ENCODE measurements at places on chromosomes 5 and 9.

GRCh38 chr5:128633901-128634300 is 95.9 kb upstream of the FBN2 start:
- DNase-seq, result no peak

GRCh38 chr5:167152561-167152960 is 1138.9 kb upstream of the WWC1 start:
- DNase-seq, result no peak

- DNase-seq, result no peak
Observed at GRCh38 chr5:120504057-120504456, 40.0 kb downstream of the PRR16 start.

- no peak for DNase-seq
Observed at GRCh38 chr5:124648902-124649467, 97.5 kb downstream of the ZNF608 start.

DNA sequence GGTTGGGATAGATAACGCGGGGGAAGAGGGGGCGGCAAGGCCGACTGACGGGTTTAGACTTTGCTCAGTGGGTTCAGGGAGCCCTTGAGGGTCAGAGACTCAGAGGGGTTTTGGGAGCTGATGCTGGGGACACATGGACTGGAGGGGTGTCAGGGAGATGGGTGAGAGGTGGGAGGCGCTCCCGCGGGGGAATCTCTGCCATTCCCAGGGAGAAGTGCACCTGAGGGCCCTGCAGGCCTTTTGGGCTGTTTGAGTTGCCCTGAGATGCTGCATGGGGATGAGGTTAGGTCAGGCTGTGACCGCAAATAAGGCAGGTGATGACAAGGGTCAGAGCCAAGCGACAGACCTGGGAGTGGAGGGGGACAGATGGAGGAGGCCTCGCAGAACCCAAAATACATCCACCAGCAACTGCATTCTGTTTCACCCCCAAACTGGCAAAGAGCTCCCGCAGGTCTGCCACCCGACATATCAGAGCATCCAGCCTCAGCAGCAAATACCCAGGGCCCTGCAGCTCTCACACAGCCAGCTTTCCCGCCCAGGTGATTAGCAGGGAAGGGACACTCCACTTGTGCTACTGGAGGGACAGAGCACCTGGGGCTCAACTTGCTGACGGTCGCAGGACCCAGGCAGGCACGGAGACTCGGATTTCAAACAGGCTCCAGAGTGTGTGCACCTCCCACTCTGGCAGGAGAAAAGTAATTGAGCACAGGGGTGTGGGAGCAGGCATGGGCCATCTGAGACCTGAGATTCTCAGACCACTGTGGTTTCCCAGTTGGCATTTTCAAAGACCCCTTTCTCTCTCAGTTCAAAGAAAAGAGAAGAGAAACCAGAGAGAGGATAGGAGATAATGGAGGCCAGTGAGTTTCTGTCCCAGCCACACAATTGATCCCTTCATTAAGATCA is 26.4 kb downstream of the TMOD1 start:
- DNase-seq, result no peak

DNA sequence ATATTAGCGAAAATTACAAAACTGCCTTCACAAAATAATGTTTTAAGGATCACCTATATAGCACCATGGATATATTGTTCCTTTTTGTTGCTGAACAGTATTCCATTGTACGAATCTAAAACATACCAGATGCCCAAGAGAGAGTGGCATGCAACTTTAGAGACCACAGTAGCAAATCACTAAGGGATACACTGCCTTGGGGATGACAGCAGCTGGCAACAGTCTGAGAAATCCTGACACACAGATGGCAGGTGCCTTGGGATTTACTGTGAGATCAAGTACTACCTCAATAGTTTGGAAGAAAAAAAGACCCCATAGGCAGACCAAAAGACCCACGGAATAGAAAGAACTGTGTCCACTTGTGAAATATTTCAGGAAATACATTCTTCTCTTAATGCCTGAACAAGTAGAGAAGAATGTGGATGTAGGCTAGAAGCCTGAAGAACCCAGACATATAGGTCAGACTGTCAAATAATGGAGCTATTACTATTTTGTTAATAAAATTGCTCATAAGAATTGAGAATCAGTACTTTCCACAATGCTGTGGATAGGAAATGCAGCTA is 53.4 kb downstream of the PLPP1 start:
- no peak for DNase-seq

- DNase-seq, result peak; percentile 19
Observed at GRCh38 chr5:142472306-142472951, 147.6 kb upstream of the SPRY4 start.

GRCh38 chr5:1103093-1103492 is 8.8 kb downstream of the SLC12A7 start:
- no peak for DNase-seq

- DNase-seq, result no peak
Observed at GRCh38 chr5:944992-945685, 52.5 kb downstream of the TRIP13 start.

- DNase-seq, result no peak
Observed at GRCh38 chr9:109273869-109274268, 47.0 kb downstream of the EPB41L4B start.

GRCh38 chr9:120904061-120904977 is 22.3 kb downstream of the TRAF1 start:
- no peak for DNase-seq

- DNase-seq, result no peak
Observed at GRCh38 chr5:52073993-52074689, 690.9 kb downstream of the ISL1 start.

DNA sequence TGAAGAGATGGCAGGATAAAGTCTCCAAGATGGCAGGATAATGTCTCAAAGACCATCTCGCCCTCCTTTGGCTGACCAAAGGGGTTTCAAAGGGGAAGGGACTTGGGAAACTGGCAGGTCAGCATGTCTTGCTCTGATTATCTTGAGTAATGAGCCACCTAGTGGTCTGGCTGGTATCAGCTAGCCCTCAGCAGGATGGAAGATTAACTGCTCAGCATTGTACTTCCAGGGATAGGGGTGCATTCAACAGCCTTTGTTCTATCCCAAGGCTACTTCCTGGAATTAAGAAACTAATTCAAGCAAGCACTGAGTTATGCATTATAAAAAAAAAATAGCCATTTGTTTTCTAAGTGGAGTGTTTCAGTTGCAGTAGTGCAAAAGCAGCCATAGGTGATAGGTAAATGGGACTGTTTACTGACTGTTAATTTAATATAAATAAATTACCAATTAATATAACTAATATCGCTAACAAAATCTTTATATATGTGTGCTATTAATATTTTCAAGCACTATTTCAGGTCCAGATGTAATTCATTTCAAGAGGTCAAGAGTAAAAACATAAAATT is 555.5 kb downstream of the CDH9 start:
- DNase-seq, result peak; percentile 66

DNA sequence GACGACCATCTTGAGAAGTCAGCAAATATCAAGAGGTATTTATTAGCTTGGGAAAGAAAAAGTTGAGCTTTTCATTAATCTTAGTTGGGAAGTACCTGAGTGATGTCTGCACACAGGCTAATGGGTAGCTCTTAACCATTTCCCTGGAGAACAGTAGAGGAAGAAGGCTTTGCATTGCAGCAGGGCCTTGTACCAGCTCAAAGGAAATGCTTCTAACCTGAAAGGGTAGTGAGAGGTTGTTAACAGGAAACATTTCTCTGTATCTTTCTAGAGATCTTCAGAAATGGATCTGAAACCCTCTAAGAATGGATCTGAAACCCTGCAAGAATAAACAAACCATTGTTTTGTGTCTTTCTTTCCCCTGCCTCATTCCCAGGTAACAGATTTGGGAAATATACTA is 393.3 kb downstream of the PLK2 start:
- no peak for DNase-seq

GRCh38 chr5:176948458-176948857 is 49.3 kb upstream of the HK3 start:
- DNase-seq, result no peak

GRCh38 chr9:35294556-35294955 is 132.7 kb downstream of the UNC13B start:
- no peak for DNase-seq

GRCh38 chr5:179908528-179908927 is 831 bp upstream of the TBC1D9B start:
- peak; percentile 47 for DNase-seq

DNA sequence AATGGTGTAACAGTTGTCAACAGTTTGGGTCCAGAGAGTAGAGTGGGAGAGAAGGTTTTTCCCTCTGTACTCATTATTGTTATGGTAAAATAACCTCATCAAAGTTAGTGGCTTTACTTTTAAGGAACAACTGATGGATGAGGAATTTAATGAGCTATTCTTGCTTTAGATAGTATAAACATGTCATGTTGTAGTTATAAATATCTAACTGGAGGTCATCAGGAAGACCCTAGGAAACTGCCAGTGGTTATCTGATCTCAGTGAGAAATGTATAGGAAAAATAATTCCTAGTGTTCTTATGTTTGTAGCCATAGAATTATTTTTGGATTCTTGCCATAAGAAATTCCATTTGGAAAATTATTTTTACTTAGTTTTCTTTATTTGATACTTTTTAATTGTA is 4.1 kb downstream of the ERCC6L2 start:
- DNase-seq, result no peak

DNA sequence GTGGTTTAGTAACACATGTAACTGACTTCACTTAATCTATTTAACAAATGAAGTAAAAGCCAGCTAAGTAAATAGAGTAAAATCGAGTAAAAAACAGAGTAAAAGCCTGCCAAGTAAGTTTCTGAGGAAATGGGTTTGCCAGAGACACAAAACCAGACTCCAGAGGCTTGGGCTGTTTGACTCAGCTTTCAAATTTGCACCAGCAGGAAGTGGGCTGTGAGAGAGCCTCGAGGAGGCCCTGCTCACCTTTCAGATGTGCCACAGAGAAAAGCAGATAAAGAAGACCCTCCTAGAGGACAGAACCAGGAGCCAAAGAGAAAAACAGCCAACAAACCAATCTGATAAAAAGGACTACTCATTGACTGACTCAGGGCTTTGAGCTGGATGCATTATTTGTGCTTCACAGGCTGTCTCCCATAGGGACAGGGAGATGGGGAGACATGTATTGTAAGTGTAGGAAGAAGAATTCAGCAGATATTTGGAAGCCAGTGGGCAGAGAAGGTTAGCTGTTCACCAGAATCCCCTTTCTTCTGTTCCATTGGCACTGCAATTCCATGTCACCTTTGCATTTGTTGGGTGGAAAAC is 14.4 kb upstream of the AMACR start:
- DNase-seq, result no peak

DNA sequence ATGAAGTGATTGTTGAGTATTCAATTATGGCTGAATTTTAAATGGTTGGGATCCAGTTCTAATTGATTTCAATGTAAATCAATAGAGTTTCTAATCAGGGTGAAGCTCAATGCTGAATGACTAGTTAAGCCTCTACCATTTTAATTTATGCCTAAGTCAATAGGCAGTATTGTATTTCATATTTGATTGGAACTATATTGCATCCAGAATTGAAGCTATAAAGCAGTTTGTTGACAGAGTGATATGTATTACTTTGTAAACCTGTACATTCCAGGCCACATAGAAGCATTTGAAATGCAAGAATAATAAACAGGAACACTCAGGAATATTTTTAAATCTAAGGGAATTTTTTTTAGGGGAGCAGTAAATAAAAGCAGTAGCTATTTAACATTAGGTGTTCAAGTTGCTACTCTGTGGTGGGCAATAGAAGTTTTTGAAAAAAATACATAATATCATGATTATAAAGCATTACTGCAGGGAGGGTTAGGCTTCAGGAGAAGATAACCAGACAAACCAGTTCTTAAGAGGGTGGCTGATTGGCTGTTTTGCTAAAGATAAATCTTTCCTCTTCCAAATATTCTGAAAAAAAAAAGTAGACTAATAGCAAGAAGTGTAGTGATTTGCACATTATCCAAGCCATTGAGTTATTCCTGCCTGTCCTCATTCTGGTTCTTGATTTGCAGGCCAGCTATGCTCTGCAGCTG is 492.0 kb upstream of the MEF2C start:
- no peak for DNase-seq

- no peak for DNase-seq
Observed at GRCh38 chr9:91349115-91349555, 12.6 kb downstream of the AUH start.

DNA sequence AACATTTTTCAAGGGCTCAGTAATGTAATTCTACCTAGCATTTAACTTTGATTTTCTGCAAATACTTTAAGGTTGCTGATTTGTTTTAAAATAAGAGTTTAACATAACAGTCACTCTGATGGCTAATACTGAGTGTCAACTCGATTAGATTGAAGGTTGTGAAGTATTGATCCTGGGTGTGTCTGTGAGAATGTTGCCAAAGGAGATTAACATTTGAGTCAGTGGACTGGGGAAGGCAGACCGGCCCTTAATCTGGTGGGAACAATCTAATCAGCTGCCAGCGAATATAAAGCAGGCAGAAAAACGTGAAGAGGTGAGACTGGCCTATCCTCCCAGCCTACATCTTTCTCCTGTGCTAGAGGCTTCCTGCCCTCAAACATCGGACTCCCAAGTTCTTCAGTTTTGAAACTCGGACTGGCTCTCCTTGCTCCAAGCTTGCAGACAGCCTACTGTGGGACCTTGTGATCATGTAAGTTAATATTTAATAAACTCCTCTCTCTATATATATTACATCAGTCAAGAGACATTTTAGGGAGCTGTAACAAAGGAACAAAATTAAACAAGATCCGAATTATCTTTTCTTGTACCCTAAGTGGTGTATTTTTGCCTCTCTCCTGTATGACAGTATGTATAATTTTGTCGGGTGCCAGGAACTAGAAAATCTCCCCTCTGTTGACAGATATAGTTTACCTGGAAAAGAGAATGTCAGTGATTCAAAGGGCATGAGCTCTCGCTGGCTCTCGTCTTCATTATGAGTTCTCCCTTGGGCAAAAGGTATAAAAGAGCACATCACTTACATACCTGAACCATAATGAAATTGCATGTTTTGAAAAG is 576.1 kb downstream of the LRRC70 start:
- DNase-seq, result no peak

DNA sequence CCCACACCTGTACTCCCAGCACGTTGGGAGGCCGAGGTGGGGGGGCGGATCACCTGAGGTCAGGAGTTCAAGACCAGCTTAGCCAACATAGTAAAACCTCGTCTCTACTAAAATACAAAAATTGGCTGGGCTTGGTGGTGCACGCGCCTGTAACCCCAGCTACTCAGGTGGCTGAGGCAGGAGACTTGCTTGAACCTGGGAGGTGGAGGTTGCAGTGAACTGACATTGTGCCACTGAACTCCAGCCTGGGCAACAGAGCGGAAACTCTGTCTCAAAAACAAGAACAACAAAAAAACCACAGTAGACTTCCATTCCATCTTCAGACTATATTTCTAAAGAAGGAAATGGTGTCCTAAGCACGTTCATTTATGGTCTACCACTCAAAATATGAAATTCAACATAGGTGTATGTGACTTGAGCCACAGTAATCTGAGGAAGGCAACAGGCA is 14.2 kb upstream of the SERINC5 start:
- no peak for DNase-seq

GRCh38 chr5:133307275-133307674 is 255.5 kb downstream of the HSPA4 start:
- no peak for DNase-seq

GRCh38 chr5:112586596-112587062 is 151.1 kb upstream of the APC start:
- no peak for DNase-seq

DNA sequence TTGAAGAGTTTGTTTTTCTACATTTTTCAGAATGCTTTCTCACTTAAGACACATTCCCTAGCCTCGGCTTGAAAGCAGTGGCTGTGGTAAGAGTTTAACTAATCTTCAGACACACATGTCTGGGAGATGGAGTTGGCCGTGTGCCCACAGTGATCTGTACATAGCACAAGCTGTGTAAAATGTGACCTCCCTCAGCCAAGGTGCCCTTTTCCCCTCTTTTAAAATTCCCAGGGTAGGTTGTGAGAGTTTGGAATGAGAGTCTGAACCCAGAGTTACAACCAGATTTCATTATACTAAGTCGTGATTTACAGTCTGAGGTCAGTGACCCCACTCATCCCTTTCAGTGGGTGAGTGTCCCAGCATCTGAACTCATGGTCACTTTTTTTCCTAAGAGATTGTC is 230.4 kb downstream of the DOCK8 start:
- DNase-seq, result no peak
